ENCODE measurements at places on chromosomes 3 and 15. TPM values are rescaled to one million over a fixed set of nuclear protein-coding genes. Genes with fewer than 3 reads are reported as not detected.

DNA sequence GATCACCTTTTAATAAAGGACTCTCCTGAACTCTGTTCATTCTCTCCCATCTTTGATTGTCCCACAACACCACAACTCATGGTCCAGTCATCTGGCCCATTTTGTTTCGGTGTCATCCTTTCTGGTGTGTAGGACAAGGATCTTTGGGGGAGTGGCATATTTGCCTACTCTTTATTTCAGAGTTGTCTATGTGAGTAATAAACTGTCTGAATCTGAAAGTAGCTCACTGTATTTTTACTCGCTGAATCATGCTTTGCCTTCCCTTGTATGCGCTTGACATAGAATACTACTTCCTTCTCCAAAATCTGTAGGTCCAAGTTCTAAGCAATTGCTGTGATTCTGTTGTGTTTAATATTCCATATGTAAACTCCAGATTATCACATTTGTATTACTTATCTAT is 29.9 kb upstream of the NOX5 start:
- no peak for DNase-seq

GRCh38 chr15:80789296-80789695 is 10.1 kb downstream of the CEMIP start:
- no peak for DNase-seq

DNA sequence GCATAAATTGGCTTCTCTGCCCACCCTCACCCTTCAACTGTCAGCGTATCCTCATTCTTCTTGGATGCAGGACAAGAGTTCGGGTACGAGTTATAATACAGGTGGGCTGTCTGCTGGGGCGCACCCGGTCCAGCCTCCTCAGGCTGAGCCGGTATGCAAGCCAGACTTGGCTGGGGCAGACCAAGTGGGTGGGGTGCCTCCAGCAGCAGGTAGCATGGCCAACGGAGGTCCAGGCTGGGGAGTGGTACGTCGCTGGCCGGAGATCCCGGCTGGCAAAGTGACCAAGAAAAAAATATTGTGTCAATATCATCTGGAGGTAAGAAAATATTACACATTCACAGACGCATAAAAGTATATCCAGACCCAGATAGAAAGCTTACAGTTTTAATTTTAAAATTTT is 45.6 kb downstream of the GATM start:
- DNase-seq = no peak

- no peak for DNase-seq
These were observed 50.6 kb downstream of the GMNC start for GRCh38 chr3:190811775-190812480.

GRCh38 chr3:173936316-173936715 is 538.8 kb downstream of the NLGN1 start:
- DNase-seq = no peak

The VEPH1 gene
- total RNA-seq = 0.42 TPM

The CASR gene
- total RNA-seq = not detected

The ARRDC4 gene
- total RNA-seq = 20.1 TPM

The GPR62 gene
- total RNA-seq = not detected

The GOLGA6B gene
- total RNA-seq = not detected

Data from left cardiac atrium (tissue), 4 donors.